Bronchus fibroblast of lung (primary cell): ENCODE measurements at places on chromosomes 7 and 10. TPM values are rescaled to one million over a fixed set of nuclear protein-coding genes. Genes with fewer than 3 reads are reported as not detected.

The PDZD8 gene
- total RNA-seq = 10.6 and 13.3 TPM in 2 replicates

The ANKRD61 gene
- 0.15 TPM in 1 of 2 replicates, not detected in the other for total RNA-seq

The TMEM236 gene
- not detected in 2 replicates for total RNA-seq

The IL15RA gene
- 2.5 and 6.1 TPM in 2 replicates for total RNA-seq

The BAMBI gene
- 1.8 and 2.5 TPM in 2 replicates for total RNA-seq

The SMKR1 gene
- total RNA-seq = 0.17 TPM in 1 of 2 replicates, not detected in the other

The PTPRN2 gene
- total RNA-seq = 0.50 and 0.74 TPM in 2 replicates

The SLC18A2 gene
- total RNA-seq = not detected in 2 replicates

The SH2D4B gene
- not detected in 2 replicates for total RNA-seq

The TSPAN15 gene
- under 0.01 and 0.30 TPM in 2 replicates for total RNA-seq

The NAT16 gene
- under 0.01 and 0.15 TPM in 2 replicates for total RNA-seq

The LRIT1 gene
- not detected in 2 replicates for total RNA-seq

The COBL gene
- total RNA-seq = 0.15 TPM in 1 of 2 replicates, not detected in the other

The MYL10 gene
- total RNA-seq = not detected in 2 replicates

The SLC13A1 gene
- total RNA-seq = not detected in 2 replicates

The PILRA gene
- total RNA-seq = under 0.01 TPM in 1 of 2 replicates, not detected in the other

The TACC2 gene
- total RNA-seq = 7.3 and 10.8 TPM in 2 replicates

The PLCE1 gene
- total RNA-seq = 3.0 and 3.5 TPM in 2 replicates

The C10orf120 gene
- not detected in 2 replicates for total RNA-seq

The SLC29A4 gene
- 4.2 and 5.2 TPM in 2 replicates for total RNA-seq

The TRIM50 gene
- total RNA-seq = not detected in 2 replicates

The GPC2 gene
- 1.8 and 4.9 TPM in 2 replicates for total RNA-seq
